ENCODE measurements at places on chromosomes 12 and 14. TPM values are rescaled to one million over a fixed set of nuclear protein-coding genes. Genes with fewer than 3 reads are reported as not detected.

GRCh38 chr12:68028647-68029046, 39.4 kb downstream of the IFNG-AS1 start:
- no peak for DNase-seq

DNA sequence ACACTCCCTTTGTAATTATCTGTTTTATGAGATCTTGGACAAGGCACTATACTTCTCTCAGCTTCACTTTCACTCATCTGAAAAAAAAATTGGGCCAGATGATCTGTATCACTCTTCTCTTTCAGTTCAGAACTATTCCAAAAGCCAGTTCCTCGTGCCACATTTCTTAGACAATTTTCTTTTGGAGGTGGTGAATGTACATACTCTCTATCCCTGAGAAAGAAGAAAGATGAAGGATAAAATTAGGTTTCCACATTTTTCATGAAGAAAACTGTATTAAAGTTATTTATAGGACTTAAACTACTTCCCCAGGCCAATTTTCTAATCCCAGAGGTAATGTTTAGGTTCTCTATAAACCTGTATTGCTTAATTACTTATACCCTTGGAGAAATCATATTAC, 171.6 kb downstream of the SLC6A15 start:
- DNase-seq: no peak

DNA sequence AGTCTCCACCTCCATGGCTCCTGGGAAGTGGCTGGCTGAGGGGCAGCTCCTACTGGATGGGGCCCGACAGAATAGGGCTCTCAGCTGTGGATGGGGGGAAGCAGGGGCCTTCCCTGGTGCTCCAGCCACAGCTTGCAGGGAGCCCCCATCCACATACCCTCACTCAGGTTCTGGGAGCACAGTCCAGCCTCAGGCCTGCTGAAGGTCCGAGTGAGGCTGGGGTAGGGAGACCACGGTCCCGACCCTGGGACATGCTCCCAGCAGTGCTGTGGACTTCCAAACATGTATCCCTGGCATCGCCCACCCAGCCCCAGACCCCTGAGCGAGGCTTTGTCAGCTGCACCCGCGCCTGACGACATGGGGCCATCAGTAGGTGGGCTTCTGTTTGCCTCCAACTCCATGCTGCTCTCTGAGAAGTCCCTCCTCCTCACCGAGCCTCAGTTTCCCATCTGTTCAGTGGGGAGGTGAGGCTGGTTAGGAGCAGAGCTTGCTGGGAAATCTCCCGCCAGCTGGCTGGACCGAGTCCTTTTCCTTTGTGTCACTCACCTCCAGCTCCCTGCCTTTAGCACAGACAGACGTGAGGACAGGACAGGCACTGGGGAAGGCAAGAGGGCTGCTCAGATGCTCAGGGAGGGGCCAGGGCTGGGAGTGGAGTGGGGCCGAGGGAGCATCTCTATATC, 9.1 kb upstream of the ATG101 start:
- DNase-seq: no peak

- no peak for DNase-seq
Measured at GRCh38 chr14:24281636-24282035, 10.2 kb upstream of the RABGGTA start.

GRCh38 chr14:58797010-58797429, 159.3 kb downstream of the DACT1 start:
- DNase-seq: no peak

DNA sequence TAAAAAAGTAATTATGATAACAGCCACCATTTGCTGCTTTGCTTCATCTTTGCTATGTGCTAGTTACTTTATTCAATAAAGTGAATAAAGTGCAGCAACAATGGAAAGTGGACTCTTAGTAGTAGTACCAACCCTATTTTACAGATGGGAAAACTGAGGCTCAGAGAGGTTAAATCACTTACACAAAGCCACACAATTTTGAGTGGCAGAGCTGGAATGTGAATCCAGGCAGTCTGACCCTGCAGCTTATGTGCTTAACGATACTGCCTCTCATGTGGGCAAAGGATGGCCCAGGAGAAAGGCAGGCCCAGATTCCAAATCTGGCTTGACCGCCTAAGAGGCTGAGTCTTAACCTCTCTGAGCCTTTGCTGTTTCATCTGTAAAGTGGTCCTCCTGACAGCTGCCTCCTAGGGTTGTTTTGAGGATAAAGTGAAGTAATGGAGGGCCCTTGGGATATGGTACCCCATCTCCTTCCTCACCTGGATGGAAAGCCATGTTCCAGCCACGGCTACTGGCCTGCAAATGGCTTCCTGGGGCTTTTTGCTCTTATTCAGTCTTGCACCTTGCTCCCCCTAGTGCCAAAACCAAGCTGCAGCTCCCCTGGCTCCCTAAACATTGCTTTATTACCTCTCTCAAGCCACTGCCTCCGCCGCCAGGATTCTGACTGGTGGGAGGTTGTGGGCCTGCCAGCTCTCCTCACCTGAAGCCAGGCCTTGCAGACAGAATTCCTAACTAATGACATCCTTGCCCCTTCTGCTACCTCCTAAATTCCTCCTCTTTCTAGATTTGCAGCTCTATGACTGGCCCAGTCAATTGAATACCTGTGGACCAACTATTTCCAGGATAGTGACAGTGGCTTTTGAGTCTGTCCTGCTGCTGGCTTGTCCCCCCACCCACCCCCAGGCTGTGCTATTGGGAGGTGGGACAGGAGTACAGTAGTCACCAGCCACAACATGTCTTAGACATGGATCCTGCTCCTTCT, 283.3 kb upstream of the PWP1 start:
- peak; percentile 42 for DNase-seq

DNA sequence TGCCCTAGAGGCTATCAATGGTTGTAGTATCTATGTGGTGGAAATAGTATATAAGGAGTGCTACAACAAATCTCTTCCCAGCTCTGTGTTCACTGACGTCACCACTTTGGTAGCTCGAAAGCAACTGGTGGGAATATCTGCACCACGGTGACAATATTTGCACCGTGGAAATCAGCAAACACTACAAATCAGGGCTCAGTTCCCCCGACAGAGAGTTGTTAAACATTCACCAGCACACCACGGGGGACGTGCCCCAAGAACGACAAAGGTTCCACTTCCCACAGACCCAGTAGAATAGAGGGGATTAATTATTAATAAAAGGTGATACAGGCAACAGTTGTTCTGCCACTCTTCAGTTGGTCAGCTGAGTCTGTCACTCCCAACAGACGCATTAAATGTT, 98.4 kb downstream of the CCDC60 start:
- no peak for DNase-seq

DNA sequence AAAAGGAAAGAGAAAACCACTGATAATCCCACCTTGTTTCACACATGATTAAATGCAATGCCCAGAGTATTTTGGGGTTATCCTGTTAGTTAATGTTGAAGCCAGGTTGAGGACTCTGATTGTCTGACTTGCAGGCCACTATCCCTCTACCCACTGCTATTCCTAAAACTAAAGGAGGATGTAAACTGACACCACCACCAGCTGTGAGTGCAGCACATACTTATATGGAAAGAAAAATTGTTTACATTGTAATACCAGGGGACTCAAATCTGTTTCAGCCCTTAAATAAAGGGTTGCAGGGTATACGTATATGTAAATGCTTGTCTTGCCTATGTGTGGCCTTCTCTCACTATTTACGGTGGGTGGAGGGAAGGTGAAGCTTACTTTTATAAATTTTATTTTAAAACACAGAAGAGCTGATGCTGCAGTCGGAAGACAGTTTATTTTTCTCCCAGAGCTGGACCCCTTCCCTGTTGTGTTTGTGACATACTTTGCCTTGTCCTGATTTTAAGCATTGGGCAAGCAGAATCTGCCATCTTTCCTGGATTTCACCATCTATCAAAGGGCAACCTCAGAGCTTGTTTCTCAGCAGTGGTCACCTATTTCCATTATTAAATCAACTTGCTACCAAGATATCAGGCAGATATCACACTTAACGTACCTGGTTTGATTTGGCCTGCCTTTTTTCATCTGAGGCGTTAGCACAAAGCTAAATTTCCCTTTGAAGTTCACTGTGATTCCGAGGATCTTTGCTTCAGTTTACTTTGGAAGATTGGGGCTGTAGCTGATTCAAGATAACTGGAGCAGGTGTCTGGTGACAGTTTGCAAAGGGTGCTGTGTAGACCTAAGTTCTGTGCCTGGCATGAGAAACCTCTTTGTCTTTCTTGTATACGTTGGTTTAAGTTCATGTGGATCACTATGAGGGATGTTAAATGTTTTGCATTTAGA, 25.2 kb downstream of the DAAM1 start:
- DNase-seq: no peak

DNA sequence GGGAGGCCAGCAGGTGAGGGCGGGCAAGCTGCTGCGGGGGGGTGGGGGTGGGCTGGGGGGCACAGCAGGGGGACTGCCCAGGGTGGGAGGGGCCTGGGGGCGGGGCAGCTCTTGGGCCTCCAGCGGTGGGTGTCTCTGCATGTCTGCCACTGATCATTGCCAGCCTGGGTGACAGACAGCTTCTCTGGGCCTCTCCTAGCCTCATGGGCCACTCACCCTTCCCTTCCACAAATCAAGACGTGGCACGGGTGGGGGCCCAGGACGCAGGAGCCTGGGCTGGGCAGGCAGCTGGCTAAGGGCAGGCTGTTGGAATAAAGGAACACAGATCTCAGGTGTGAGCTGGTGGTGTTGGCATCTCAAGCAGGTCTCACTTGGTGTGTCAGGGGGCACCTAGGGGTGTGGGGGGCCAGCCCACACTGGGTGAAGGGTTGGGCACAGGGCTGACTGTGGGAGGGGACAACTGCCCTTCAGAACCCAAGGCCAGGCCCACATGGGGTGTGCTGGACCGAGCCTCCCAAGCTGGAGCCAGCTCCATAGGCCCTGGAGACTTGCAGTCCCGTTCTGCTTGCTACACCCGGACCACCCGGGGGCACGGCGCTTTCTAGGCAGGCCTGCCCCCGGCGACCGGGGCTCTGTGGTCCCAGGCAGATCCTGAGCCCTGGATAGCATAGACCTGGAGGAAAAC, 3.0 kb downstream of the TEDC1 start:
- no peak for DNase-seq

DNA sequence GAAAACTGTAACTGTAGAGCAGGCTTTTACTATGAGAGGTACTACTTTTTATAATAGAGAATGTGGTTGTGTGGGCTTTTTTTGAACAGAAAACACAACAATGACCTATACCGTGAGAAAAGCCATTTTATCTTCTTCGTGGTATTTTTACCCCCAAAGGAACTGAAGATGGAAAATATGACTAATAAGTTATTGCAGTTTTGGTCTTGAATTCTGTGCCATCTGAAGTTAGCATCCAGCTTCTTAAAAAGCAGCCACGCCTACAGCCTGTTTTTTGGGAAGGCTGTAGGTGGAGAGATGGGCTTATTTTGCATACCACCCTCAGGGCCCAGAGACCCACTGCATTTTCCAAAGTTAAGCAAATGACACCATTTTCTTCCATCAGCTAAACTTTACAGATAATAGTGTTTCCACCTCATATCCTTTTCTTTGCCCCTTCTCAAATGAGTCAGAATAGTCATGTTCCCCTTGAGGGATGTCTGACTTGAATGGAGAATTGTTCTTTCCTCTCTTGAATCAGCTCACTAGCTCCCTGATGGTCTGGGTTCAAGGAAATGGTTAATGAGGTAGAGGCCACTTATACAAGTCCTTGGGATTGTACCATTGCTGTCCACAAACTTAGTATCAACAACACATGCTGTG, 53.0 kb downstream of the TBC1D30 start:
- no peak for DNase-seq

Gene TSHR
- not detected for total RNA-seq

Gene NUAK1
- total RNA-seq: 35.6 TPM
